ENCODE measurements at places on chromosomes 5 and 9. TPM values are rescaled to one million over a fixed set of nuclear protein-coding genes. Genes with fewer than 3 reads are reported as not detected.

DNA sequence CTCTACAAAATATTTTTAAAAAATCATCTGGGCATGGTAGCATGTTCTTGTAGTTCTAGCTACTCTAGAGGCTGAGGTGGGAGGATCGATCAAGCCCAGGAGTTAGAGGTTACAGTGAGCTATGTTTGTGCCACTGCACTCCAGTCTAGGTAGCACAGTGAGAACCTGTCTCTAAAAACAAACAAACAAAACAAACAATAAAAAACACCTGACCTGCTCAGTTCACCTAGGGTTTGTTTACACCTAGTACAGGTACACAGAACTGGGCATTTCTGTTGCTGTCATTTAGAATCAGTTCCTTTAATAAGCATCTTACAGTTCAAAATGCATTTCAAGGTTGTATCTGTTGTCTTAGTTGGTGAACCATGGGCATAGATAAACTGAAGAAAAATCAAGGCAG lies 95.3 kb downstream of the MEGF10 start:
- H3K4me3 ChIP-seq, result no peak overlapping the region
- no peaks in the 10 kb centered on the region for H3K36me3 ChIP-seq
- H3K27ac ChIP-seq, result no peak overlapping the region
- no peaks in the 10 kb centered on the region for H3K27me3 ChIP-seq
- no peak for DNase-seq

Gene TXNDC8
- not detected for polyA plus RNA-seq

Gene SPATA31E1
- polyA plus RNA-seq, result 0.48 TPM

GRCh38 chr5:43332401-43332800 lies 19.2 kb upstream of the HMGCS1 start:
- no peak overlapping the region for H3K27ac ChIP-seq
- H3K27me3 ChIP-seq, result no peaks in the 10 kb centered on the region
- no peak for DNase-seq
- H3K36me3 ChIP-seq, result no peaks in the 10 kb centered on the region

GRCh38 chr9:126833710-126834345 lies 26.6 kb upstream of the ZBTB34 start:
- peaks cover 6% of the 10 kb centered on the region for H3K4me1 ChIP-seq
- H3K27me3 ChIP-seq, result no peaks in the 10 kb centered on the region
- no peak for DNase-seq
- H3K27ac ChIP-seq, result no peak overlapping the region
- no peak overlapping the region for H3K4me3 ChIP-seq
- peaks cover 41% of the 10 kb centered on the region for H3K36me3 ChIP-seq

DNA sequence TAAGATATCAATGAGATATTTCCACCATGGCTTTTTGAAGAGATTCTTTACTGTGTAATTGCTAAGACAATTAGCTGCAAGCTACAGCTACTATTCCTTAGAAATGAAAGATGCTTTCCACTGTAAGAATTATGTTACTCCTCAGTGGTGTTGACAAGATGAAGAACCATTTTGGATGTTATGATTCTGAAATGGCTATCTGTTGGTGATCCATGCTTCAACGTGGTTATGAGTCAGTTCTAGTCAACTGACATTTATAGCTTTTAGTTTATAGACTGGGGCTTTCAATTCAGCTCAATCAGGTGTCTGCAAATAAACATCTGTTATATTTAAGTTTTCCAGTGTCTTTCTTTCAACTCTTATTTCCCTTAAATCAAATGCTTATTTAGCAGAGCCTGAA lies 93.7 kb downstream of the SGCD start:
- H3K4me3 ChIP-seq, result no peak overlapping the region
- no peak overlapping the region for H3K27ac ChIP-seq
- no peaks in the 10 kb centered on the region for H3K4me1 ChIP-seq
- H3K36me3 ChIP-seq, result no peaks in the 10 kb centered on the region
- no peak for DNase-seq

Gene TMEM215
- polyA plus RNA-seq, result 0.06 TPM

GRCh38 chr9:68710111-68710471 lies 5.1 kb downstream of the PIP5K1B start:
- peak overlapping the region; percentile 96 for H3K27ac ChIP-seq
- no peak overlapping the region for H3K4me3 ChIP-seq
- peaks cover 35% of the 10 kb centered on the region for H3K4me1 ChIP-seq
- no peaks in the 10 kb centered on the region for H3K27me3 ChIP-seq

DNA sequence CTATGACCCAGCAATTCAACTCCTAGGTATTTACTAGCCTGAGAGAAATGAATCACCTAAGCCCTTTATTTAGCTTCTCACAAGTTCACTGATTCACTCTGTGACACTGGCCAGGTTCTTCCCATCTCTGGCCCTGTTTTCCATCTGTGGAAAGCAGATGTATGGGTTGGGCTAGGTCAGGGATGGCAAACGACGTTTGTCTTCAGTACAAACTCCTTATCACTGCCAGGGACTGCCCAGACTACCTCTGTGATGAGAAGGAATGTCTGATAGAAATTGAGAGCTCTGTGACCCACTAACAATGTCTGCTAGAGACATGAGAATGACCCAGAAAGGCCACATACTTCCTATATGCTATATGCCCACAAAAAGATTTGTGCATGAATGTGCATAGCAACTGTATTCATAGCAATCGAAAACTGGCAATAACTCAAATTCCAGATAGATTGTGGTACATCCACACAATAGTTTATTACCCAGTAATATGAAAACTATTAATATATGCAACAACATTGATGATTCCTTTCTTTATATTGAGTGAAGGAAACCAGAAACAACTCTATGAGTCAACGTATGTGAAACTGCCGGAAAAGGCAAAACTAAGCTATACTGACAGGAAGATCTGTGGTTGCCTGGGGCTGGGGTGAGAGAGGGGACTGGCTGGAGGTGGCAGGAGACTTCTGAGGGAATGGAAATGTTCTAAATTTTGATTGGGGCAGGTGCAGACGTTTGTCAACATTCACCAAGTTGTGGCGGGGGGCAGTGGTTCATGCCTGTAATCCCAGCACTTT lies 32.0 kb upstream of the ADAM19 start:
- no peak overlapping the region for H3K27ac ChIP-seq
- H3K4me1 ChIP-seq, result no peaks in the 10 kb centered on the region

DNA sequence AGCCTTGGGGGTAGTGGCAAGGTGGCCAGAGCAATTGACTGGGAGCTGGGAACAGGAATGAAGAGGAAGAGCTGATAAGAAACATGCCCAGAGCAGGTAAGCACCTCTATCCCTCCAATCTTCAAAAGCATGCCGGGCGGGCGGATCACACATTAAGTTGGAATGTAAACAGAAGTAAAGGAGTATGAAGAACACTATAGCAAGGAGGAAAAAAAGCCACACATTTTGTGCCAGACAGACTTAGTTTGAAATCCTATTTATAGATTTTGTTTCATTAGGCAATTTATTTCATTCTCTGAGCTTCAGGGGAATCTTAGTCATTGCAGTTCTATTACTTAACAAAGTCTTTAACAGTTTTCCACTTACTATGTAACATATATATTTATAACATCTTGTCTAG lies 173.9 kb upstream of the TNC start:
- H3K36me3 ChIP-seq, result no peaks in the 10 kb centered on the region
- peaks cover 39% of the 10 kb centered on the region for H3K4me1 ChIP-seq
- peak overlapping the region; percentile 34 for H3K27ac ChIP-seq
- no peak overlapping the region for H3K4me3 ChIP-seq

DNA sequence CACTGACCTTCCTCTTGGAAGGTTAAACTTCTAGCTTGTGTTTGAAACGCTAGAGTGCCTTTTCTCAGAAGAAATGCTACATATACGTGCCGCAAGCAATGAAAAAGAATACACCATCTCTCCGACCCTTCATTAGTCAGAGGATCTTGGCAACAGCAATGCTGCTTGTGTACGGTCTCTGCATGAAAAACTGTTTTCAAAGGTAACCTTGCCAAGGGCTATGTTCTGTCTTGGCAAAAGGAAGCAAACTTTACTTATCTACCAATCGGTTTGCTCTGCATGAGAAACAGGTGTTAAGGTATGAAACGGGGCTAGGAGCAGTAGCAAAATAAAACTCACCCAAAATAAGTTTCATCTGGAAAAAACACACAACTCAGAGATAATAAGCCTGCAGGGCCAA lies 297.8 kb downstream of the FBXL17 start:
- no peak overlapping the region for H3K4me3 ChIP-seq
- H3K27ac ChIP-seq, result no peak overlapping the region
- no peaks in the 10 kb centered on the region for H3K36me3 ChIP-seq
- no peak for DNase-seq
- no peaks in the 10 kb centered on the region for H3K4me1 ChIP-seq
- H3K27me3 ChIP-seq, result no peaks in the 10 kb centered on the region

DNA sequence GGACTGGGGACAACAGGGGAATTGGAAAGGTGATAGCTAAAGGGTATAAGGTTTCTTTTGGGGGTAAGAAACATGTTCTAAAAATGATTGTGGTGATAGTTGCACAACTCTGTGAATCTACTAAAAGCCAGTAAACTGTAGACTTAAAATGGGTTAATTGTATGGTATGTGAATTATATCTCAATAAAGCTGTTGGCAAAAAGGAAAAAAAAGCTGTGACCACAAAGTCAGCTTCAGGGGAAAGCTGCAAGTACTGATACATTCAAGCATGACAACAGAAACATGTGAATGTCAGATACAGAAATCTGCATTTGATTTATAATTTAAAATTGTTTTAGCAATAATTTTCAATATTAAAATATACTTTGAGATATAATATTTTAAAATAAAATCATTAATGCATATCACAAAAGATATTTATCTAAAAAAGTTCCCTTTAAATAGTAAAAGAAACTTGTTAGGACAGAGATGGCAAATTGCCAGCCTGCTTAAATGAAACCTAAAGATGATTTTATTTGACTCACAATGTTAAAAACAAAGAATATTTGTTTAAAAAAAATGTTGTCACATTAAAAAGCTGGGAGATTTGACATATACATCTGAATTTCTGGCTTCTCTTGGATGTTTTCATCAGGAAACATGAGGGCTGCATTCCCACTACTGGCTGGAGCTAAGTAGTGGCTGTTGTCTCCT lies 66.0 kb downstream of the TBCA start:
- no peak overlapping the region for H3K4me3 ChIP-seq
- H3K36me3 ChIP-seq, result peaks cover 26% of the 10 kb centered on the region
- no peaks in the 10 kb centered on the region for H3K27me3 ChIP-seq
- H3K4me1 ChIP-seq, result no peaks in the 10 kb centered on the region

Measured in large intestine (tissue), 12 donors.